ENCODE measurements at places on chromosomes 16 and 17.

- DNase-seq = no peak
These were observed 4.4 kb downstream of the GJD3 start for GRCh38 chr17:40360091-40360490.

GRCh38 chr17:42518755-42519545 is 17.1 kb upstream of the NAGLU start:
- no peak for DNase-seq

DNA sequence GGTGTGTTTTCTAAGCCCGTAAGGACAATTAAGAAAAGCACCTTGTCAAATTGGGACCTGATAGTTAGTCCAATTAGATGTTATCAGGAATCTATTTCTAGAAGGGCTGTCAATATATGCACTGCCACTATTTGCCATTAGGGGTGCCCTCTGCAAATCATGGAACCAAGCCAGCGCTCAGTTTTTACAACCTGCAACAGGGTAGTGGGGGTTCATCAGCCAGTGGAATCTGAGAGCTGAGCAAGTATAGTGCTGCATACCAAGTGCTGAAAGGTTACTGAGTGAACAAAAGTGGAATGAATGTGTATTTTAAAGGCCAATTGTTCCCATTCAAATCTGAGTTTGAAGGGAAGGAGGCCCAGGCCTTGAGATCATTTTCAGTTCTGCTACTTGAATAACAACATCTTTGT is 10.4 kb downstream of the PRR11 start:
- peak; percentile 68 for DNase-seq

DNA sequence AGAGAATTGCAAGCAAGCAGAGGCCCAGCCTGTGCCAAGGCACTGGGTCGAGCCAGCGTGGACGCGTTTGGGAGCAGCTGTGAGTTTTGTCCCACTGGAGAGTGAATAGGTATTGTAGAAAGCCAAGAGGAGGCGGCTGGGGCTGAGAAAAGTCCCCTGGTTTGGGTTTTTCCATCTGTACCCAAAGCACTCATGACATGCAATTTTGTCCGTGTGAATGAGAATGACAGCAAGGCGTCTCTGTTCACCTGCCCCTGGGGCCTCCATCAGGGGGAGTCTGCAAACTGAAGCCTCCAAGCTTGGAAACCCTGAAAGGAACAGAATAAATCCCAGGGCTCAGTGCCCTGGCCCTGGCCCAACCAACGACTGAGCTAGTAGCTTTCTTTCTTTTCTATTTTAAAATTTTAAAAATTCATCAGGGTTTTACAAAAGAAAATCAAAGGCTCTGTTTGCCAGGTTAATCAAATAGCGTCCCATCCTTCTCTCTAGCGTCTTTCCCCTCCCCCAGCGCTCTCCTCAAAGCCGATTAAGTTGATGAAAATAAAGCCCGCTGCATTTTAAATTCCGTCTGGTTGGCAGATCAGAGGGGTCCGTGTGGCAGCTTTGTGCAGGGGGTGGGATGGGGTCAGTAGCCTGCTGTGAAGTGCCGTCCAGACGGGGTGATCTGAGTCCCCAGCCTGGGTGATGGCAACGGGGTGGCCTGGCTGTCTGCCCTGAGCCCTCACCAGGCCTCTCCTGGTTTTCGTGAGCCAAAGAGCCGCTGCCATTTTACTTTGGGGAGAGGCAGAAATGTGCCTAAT is 171.0 kb downstream of the KATNIP start:
- no peak for DNase-seq

GRCh38 chr17:6603744-6604325 is 36.7 kb downstream of the KIAA0753 start:
- no peak for DNase-seq

GRCh38 chr16:82660075-82660645 is 33.4 kb downstream of the CDH13 start:
- no peak for DNase-seq

DNA sequence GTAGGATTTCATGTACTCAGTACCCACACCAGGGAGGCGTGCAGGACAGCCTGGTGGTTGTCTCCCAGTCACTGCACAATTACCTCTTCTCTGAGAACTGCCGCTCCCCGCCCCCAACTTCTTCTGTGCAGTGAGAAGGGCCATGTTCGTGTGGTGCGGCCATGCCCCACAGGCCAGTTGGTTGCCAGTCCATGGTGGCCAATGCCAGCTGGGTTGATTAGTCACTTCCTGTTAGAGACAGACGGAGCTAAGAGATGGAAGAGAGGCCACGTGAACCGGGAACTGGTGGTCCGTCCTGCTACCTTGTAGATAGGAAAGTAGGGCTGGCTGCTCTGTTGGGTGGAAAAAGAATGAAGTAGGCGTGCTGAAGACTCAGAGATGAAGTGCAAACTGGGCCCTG is 206.5 kb downstream of the ABCC12 start:
- DNase-seq = no peak

- DNase-seq = no peak
These were observed 14.2 kb upstream of the NLRC3 start for GRCh38 chr16:3591436-3591803.

DNA sequence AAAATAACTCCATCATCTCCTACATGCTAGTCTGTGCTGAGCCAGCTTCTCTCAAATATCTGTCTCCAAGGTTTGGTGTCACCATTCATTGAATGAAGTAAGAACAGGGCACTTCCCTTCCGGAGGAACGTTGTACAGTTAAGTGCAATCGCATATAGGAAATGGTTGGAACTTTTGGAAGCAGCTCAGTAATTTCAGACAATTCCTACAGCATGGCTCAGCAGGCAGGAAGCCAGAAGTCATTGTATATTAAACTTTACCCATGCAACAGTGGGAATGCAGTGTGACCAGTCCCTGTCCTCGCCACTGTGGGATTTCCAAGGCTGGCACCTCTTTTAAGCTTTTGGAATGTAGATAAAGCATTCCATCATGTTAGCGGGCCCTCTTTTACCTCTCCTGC is 51.1 kb upstream of the MYH2 start:
- DNase-seq = no peak

DNA sequence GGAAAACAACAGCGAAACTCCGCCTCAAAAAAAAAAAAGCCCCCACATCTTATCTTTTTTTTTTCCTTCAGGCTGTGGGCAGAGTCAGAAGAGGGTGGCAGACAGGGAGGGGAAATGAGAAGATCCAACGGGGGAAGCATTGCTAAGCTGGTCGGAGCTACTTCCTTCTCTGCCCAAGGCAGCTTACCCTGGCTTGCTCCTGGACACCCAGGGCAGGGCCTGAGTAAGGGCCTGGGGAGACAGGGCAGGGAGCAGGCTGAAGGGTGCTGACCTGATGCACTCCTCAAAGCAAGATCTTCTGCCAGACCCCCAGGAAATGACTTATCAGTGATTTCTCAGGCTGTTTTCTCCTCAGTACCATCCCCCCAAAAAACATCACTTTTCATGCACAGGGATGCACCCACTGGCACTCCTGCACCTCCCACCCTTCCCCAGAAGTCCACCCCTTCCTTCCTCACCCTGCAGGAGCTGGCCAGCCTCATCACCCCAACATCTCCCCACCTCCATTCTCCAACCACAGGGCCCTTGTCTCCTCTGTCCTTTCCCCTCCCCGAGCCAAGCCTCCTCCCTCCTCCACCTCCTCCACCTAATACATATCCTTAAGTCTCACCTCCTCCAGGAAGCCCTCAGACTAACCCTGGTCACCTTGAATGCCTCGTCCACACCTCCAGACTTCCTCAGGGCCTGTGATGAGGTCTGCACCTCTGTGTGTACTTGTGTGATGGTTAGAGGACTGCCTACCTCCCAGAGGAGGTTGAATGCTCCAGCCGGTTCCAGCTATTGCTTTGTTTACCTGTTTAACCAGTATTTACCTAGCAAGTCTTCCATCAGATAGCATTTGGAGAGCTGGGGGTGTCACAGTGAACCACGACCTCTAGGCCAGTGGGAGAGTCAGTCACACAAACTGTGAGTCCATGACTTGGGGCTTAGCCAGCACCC is 1.2 kb upstream of the HBA1 start:
- DNase-seq = no peak

DNA sequence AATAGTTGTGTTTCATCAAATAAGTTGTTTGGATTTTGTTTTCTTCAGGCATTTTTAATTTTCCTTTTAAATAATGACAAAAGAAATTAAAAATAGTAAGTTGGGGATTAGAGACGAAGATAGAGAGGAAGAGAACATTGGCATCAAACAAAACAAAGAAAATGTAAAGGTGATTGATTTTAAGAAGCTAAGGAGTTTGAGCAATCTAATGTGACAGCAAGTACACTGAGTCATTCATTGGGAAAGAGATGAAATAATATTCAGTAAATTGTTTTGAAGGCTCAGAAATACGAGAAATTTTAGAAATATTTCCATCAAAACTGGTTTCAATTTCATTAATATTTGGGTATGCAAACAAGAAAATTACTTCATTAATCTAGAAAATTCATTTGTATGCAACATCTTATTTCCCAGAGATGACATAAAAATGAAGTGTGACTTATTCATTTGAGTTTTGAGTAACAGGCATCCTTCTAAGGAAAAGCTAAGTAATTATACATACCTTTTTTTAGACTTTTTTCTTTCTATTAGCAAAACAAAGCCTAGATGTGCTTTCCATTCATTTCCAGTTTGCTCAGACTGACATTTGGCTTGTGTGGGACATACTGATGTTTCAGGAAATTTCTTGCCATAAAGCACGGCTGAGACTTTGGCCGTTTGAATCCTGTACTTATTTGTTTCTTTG is 66.7 kb downstream of the COX10 start:
- DNase-seq = no peak

DNA sequence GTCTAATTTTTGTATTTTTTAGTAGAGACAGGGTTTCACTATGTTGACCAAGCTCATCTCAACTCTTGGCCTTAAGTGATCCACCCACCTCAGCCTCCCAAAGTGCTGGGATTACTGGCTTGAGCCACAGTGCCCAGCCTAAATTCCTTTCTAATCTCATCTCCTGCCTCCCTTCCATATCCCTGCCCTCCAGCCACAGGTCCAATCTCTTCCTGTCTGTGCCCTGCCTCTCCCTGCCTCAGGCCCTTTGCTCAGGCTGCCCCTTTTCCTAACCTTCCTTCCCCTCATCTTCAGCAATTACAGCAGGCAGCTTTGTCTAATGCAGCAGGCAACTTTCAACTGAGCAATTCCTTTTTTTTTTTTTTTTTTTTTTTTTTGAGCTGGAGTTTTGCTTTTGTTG is 46.8 kb downstream of the CFAP20 start:
- DNase-seq = no peak

DNA sequence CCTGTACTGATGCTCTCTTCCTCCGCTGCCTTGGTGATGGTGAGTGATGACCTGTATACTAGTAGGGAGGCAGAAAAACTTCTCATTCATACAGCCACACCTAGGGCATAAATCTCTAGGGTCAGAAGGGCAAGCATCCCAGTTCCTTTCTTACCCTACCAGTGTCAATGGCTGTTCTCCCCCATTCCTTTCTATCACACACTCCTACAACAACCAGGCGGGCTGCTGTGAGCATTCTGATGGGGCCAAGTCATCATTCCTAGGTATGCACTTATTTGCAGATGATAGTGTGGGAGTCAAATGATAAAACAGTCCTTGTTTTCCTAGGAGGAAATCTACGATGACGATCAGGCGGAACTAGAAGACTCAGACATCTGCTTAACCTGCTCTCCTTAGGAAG is 14.0 kb upstream of the SLC6A4 start:
- DNase-seq = no peak

DNA sequence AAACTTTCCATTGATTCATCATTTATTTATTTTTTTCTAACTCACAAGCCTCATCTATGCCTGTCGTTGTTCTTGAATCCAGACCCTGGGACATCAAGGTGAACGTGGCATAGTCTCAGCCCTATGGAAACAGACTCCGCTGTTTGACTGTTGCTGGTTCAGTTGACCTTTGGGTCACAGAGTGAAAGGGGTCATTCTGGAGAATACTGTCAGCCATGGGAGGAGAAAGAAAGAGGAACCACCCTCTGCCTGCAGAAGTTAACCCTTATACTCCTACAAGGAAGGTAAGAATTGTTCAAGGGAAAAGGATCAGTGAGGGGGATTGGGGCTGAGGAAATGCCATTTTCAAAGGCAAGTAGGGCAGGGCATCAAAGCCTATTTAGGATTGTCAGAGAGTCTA is 387.6 kb upstream of the MAF start:
- DNase-seq = no peak

DNA sequence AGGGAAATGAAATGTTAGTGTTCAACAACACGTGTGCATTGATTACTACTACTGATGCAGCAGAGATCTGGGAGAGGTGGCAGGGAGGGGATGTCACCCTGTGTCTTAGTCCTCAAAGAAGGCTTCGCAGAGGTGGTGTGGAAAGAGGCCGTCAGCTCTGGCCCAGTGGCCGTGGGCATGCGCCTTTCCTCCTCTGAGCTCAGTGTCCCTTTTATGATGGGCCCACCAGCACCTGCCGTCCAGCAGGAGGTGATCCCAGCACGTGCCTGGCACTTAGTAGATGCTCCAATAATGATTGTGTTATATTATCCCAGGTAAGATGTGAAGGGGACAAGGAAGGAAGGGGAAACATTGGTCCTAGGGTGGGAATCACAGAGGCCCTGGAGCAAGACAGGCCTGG is 106.2 kb downstream of the CLEC16A start:
- no peak for DNase-seq

DNA sequence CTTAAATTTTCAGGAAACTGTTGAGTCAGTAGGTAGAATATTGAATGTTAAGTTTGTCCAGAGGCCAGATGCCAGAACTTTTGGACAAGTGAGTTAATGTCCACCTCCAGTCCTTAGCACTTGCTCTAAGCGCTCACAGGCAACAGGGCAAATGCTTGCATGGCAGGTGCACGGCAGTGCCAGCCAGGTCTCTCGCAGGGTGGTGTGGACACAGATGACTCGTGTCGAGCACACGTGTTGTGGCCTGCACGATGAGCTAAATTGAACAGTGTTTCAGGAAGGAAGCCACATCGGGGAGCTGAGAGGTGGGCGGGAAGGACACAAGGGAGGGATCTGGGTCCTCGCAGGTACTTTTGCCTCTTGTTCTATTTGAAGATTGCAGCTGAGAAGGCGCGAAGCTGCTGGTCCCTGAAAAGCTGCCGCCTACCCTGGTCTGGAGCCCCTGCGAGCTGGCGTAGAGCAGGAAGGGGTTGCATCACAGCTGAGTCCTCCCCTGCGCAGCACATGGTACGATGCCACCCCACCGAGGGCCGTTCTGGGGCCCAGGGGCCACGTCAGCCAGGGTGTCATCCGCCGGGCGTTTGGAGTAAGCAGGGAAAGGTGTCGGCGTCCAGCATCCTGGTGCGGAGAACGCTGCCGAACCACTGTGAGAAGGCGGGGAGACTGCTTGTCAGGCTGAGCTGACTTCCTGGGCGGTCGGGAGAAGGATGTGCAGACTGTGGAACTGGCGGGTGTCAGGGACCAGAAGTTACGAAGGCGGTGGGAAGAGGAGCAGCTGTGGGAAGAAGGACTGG is 6.3 kb downstream of the RAB40C start:
- no peak for DNase-seq

DNA sequence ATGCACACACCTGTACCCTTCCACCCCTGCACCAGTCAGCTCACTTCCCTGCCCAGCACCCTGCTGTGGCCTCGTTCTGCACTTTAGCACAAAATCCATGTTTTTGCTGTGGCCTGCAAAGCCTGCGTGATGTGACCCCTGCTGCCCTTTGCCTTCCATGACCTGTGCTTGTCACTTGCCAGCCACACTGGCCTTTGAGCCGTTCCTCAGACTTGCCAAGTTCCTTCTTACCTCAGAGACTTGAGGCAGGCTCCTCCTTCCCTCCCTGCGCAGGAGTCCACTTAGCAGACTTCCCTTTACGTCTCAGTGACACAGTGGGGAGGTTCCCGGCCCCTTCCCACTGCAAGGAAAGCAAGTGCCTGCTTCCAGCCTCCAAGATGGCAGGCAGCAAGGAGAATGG is 134.7 kb downstream of the SNX29 start:
- DNase-seq = no peak

GRCh38 chr16:67445913-67446907 is 15.3 kb downstream of the HSD11B2 start:
- DNase-seq = peak; percentile 84

Measured in HuH-7 (cell line).